Thymus (tissue), 14 donors: ENCODE measurements at places on chromosomes 12 and 14. TPM values are rescaled to one million over a fixed set of nuclear protein-coding genes. Genes with fewer than 3 reads are reported as not detected.

DNA sequence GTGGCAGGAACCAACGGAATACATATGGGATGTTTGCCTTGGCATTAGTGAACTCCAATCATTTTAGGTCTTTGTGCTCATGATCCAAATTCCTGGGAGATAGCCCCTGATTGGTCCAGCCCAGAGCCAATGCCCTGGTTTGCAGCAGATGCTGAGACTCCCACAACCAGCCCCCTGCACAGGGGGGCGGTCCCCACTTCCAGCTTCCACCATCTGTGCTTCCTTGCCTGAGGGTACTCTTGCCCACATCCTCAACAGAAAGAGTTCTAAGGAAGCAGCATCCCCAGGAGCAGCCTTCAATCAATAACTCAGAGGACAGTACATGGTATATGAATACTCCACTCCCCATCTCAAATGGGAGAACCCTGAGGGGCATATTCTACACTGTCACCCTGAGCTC lies 39.7 kb upstream of the FICD start:
- no peak for DNase-seq

DNA sequence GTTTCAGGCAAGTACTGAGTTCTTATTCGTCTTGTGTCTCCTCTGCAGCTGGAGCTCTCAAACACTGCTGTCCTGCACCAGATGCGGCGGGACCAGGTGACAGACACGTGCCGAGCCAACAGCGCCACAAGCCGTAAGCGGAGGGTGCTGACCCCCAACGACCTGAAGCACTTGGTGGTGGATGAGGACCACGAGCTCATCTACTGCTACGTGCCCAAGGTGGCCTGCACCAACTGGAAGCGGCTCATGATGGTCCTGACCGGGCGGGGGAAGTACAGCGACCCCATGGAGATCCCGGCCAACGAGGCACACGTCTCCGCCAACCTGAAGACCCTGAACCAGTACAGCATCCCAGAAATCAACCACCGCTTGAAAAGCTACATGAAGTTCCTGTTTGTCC lies 201.2 kb downstream of the SLC41A2 start:
- no peak for DNase-seq

DNA sequence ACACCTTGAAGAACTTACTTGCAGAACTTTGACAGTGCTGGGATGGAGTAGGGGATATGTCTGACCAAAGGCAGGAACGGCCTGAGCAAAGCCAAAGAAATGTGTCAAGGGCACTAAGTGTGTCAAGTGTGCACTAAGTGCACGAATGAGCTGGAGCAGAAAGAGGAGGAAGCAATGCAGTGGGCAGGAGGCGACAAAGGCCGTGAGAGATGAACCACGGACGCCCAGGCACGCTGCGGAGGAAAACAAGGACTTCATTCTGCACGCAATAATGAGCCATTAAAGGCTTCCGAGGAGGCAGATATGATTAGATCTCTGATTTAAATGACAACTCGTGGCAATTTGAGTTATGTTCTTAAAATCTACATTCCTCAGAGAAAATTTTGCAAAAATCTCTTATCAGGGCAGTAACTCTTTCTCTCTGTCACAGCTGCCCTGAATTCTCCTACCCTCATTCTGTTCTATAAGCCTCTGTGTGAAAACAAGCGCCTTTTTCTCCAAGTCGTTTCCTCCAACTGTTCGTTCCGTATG lies 25.3 kb downstream of the GRIN2B start:
- DNase-seq = no peak

DNA sequence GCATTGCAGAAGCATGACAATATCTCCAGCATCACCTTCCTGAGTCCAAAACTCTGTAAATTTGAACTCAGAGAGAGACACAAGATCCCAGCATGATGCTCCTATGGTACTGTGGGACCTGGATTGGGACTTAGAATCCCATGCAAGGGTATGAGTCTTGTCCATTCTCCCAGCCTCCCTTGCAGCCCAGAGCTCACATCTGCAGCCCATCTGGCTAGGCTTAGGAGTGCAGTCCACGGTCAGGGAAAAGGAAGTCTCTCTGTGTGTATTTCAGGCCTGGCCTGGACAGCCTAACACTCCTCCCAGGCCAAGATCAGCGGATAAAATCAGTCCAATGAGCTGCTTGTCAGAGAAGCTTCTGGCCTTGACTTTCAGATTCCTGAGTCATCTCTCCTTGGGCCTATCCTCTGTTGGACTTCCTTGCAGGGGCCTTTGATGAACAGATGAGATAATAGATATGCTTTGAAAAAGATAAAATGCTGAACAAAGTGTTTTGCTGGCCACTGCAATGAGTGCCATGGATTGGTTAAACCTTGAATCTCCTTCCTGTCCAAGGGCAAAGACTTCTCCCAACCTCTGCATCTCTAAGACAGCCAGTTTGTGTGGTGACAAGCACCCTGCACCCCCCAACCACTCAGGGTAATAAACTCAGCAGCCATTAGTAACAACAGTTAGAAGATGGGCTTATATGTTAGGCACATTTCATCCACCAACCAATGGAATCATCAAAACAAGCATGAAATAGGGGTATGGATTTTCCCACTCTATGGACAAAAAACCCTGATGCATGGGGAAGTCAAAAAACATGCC lies 412.8 kb upstream of the TBX3 start:
- DNase-seq = no peak

- DNase-seq = no peak
Measured at GRCh38 chr12:95548539-95549391, 2.5 kb downstream of the USP44 start.

TMEM260 gene
- 16.3 TPM for total RNA-seq

KCNJ8 gene
- total RNA-seq = 5.2 TPM

SERPINA1 gene
- total RNA-seq = 9.4 TPM

TSHR gene
- 20.1 TPM for total RNA-seq
